ENCODE measurements at places on chromosomes 2 and 18.

DNA sequence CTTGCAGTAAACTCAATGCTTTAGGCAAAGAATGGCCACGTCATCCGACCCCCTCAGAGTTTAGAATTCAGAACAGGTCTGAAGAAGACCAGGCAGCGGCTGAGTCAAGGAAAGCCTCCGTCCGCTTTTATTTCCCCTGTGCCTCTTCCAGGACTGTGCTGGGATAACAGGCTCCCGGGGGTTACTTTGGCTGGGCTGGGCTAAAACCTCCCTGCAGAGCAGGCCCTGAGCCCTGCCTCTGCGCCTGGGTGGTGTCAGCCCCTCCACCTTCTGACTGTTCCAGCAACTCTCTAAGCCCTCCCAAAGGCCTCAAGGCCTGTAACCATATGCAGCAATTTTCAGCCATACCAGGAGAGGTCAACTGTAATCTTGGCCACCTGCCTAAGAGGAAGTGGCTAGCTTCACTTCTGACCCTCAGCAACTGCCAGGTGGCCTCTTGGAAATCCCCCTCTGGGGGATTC lies 166.5 kb downstream of the RPIA start:
- no peak for DNase-seq

DNA sequence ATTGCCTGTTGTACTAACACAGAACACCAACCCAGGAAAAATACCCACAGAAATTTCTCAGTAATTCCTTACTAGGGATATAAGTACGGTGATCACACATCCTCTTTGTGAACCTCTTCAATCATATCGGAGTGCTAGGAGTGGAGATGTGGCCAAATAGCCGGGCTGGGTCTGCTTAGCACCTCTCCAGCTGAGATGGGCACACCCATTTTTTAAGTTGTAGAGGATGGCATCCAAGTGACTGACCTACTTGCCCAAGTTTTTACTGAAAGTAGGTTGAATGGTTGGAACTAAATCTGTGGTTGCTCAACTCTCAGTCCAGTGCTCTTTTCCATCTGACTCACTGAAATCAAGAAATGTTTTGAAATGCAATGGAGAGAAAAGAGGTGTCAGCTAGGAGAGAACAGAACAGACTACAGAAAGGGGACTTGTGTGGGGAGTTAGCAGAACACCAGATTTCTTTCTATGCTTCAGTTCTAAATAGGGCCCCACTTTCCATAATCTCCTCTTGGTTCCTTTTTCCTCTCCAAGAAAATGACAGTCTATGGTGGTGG lies 68.7 kb upstream of the FSHR start:
- DNase-seq, result no peak

DNA sequence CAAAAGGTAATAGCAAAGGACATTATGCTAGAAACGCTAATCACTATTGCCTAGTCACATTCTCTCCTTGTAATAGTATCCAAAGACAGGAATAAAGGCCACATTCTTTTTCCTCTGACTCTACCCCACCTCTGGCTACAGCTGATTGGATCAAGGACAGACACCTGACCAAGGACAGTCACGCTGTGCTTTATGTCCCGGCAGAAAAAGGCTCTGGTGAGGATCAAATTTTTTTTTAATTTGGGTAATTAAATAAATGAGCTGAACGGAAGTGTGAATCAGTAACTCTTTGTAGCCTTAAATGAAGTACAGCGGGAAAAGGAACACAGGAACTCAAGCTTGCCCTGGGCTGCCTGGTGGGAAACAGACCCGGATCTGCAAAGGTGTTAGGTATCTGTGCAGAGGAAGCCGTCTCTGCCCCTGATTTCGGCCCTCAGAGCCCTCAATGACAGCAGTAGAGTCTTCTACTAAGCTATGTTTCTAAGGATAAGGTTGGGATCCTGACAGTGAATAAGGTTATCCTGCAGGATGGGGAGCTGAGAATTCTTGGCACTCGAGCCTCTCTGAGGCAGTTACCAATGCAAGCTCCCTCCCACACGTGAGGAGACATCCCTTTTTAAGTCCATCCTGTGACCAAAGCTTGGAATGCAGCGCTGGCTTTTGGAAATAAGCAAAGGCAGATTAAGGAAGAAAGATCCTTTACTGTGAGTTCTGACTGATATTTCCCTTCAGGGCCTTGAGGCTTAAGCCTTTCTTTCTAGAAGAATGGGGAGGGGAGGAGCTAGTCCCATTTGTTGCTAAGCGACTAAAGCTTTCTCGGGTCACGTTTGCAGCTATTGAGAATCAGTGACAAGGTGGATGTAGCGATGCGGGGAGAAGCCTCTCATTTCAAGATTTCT lies 37.8 kb upstream of the IKZF2 start:
- DNase-seq, result no peak

- DNase-seq, result no peak
Observed at GRCh38 chr18:24126155-24126961, 12.5 kb upstream of the CABYR start.

- DNase-seq, result no peak
Observed at GRCh38 chr2:17583166-17583565, 42.7 kb downstream of the VSNL1 start.

DNA sequence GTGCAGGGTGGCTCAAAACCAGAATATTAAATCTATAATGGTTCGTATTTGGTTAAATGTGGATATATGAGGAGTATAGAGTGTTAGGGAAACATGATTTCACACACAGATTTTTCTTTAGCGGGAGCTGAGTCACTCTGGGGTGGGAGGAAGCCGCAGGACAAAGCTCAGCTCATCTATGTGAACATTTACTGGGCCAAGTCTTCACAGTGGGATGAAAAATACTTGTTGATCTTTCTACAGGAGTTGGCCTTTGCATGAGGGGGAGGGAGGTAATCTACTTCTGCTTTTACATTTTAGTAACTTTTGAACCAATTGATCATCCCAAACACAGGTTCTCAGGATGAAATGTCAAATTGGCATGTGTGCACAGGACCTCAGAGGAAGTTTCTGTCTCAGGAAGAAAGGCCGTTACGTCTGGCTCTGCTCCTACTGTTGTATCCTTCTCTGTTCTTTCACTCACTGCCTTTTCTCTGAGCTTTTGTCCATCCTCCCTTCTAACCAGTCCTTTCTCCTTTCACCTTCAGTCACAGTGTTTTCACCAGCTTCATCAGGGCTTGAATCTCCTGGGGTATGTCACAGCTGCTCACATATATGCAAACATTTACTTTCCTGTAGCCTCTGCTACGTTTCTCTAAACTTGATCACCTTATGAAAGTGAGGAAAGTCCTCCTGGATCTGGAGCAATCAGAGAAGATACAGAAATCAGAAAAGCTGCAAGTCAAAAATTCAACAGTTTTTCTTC lies 943.3 kb upstream of the FANCL start:
- no peak for DNase-seq

- DNase-seq, result no peak
Observed at GRCh38 chr2:100954044-100954420, 48.1 kb upstream of the RPL31 start.

DNA sequence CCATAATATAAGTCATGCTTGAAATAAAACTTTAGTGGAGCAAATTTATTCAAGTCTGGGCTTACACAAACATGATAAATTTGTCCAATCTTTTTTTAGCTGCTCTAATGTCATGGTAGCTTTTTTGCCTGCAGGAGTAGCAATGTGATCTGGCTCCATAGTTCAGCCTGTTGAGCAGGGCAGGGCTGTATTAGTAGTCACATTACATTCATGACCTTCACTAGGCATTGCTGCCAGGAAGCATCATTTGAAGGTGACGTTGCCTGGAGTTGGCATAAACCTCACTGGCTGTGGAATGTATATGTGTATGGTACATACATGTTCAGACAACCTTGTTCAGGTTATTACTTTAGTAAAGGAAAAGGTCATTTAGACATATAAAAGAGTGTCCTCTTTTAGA lies 76.6 kb downstream of the CCDC85A start:
- no peak for DNase-seq

DNA sequence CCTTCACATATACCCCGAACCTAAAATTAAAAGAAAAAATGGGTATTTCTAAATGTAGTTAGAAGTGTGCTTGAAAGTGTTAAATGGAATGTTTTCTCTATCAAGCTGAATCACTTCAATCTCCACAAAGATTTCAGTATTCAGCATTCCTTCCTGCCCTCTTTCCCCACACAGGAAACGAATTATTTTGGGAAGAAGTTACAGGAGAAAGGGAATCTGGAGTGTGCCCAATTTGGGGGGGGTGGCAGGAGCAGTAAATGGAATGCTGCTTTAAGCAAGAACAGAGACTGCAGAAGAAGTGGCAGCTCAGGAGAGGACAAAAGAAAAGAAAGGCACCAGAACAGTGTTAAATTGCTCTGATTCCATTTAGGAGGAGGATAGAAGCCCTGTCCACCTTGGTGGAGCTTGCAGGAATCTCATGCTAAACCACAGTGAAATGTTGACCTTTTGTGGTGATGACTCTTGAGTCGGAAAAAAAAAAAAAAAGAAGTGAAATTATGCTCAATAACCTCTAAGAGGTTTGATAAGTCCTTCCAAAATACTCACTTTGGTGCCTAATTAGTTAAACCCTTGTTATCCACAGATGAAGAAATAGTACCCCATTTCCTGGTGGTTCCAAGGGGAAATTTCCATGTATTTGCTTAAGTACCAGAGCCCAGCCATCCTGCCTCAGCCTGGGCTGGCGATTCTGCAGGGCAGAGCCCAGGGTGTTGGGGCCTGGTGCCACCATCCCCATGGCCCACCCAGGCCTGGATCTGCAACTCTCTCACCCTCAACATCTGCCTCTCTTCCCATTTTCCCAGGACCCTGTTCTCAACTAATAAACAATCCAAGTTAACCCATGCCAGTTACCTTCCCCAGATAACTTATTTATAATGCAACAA lies 56.5 kb downstream of the MYO5B start:
- DNase-seq, result no peak

DNA sequence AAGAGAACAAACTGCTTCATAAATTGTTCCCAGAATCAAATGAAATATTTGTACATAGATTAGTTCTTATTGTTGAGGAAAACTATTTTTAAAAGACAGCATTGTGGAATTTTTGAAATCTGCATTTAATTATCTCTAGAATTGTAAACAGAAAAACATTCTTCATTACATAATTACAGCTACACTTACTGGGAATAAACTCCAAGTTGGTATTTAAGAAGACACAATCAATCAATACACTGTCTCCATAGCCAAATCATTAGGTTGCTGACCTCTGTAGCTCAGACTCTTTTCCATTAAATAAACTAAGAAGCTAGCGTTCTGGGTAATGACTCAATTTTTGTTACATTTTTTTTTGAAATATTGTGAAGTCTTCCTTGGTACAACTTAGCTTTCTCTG lies 70.2 kb upstream of the PIEZO2 start:
- no peak for DNase-seq

GRCh38 chr2:8089596-8089995 lies 592.3 kb upstream of the ID2 start:
- DNase-seq, result no peak

GRCh38 chr2:96354492-96354891 lies 18.9 kb downstream of the NCAPH start:
- DNase-seq, result no peak

- DNase-seq, result no peak
Observed at GRCh38 chr2:118711603-118712002, 135.8 kb downstream of the EN1 start.

DNA sequence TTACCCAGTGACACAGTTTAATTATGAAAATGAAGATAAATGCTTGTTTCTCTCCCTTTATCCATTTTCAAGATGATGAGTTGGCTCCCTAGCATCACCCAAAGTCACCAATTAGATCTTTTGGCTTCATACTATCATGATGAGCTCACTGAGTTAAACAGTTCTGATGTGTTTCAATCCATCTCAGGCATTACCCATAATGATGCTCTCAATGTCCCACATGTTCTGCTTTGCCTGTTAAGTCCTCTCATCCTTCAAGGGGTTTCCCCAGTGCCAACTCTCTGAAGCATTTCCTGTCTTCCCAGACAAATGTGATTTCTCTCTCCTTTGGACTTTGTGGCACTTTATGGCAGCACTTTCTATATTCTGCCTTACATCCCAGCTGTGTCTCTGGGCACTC lies 92.6 kb downstream of the EPB41L3 start:
- no peak for DNase-seq
